ENCODE measurements at places on chromosomes 12 and 14.

DNA sequence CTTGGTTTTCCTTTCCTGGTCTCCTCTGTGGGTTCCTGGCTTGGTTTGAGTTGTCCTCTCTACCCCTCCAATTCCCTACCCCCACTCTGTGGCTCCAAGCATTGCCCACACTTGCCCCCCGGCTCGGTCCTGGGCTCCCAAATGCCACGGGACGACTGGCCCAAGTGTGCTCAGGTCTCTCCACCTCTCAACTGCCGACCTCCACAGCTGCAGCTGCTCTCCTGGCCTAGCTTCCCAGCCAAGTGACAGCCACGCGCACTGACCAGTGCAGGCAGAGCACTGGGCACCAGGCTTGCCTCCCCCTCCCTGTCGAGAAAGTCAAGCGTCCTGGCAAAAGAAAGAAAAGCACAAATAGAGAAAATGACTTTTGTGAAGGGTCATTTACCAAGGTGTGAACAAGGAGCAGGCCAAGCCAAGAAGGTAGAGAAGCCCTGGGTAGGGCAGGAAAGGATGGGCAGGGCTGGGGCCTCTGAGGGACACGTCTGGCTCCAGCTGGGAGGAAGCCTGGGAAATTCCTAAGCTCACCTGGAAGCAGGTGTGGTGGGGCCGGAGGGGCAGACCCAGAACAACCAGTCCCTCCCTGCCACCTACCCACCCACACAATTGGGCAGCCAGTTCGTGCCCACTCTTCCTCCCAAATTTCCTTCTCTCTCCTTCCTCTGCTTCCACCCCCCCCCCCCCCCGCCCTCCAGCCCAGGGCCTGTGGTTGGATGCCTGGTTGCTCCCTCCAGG, 1.8 kb upstream of the CEP170B start:
- DNase-seq, result no peak

GRCh38 chr12:108821407-108822397, 35.7 kb downstream of the SSH1 start:
- no peak for DNase-seq

- DNase-seq, result no peak
Measured at GRCh38 chr14:59510966-59511365, 26.6 kb downstream of the JKAMP start.

DNA sequence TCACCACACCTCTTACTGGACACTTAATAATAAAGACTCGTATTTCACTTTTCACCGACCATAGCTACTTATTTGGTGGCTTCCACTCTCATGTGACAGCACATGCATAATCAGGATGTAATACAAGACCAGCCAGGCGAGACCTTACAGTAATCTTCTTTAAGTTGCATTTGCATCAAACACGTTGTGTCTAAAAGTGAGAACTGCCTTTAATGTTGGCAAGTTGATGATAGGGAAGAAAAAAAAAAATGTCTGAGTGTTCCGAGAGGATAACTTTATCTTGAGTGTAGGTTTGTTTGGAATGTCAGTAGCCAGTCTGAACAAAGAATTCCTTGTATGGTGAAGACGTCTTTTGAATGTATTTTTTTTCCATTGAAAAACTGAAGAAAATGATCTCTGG, 440.4 kb downstream of the ADAMTS20 start:
- no peak for DNase-seq

GRCh38 chr14:20855652-20856291, 35.4 kb upstream of the RNASE3 start:
- DNase-seq, result no peak
